BE2C (cell line): ENCODE measurements at places on chromosomes 4 and X.
A peak's percentile ranks its signal among the peaks of the same experiment; 100 is the strongest.

DNA sequence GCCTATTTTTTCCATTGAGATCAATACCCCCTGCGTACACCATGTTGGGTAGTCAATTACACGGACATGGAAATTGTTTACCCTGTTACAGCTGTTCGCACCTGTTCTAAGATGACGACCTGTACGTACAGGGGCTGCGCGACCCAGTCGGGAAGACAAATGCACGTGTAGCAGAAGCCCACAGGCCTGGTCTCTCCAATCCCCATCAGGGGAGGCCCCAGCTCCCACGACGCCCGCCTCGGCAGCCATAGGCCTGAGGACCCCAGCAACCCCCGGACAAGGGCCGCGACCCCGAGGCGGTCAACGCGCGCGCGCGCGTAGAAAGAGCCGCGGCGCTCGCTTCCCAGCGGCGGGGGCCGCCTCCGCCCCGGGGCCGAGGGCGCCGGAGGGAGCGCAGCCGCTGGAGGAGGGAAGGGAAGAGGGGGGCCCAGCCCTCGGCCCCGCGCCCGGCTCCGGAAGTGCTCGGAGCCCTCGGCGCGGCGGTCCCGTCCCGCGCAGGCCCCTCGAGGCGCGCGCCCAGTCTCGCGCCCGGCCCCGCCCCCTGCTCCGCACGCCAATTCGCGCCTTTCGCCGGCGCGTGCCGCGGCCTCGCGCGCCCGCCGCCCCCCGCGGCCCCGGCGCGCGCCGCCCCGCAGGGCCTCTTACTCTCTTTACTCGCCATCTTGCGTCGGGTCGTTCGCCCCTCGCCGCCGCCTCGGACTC, 618 bp downstream of the RBBP7 start:
- DNase-seq = peak; percentile 54

DNA sequence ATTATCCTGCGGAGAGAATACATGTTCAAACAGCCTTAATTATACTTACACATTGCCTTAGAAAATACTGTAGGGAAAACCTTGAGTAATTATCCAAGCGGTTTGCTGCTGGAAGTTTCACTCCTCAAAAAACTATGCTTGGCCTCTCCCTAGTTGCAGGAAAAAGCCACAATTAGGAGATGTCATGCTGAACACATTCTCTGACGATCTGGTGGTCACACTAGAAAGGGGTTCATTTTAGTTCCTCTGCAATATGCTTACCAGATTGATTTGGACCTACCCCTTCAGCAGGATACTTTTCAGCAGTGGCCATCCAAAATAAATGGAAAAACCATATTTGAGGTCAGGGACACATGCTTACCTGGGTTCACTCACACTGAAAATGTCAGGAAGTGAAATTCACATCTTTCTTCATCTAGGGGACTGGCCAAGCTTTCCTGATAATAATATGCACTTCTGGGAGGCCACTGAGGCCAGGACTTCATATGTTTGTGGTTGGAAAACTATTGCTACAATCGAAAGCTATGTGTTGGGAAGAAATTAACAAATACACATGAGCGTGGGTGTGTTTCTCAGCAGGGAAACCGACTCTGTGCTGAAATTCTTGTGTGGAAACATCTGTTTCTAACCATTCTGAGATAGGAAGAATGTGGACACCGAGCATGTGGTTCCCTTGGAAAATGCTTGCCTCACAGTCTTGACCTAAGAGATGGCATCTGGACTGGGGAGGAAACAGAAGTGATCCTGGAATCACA, 68.8 kb downstream of the ATXN3L start:
- DNase-seq = no peak

- no peak for DNase-seq
Measured at GRCh38 chr4:22984390-22984789, 291.7 kb downstream of the GBA3 start.

DNA sequence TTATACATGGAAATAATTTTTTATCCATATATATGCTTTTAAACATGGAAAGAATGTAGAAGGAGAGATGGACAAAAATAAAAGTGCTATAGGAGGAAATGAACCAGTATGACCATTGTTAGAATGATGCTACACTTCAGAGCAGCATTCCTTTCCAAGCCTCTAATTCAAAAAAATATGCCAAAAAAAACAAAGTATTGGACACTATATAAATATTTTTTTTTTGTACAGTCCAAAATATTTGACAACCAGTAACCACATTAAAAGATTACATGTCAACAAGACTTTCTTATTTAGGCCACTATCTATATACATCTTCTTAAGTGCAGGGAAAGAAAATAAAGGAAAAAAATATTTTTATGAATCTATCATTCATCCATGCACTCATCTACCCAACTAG, 198.6 kb downstream of the LRBA start:
- no peak for DNase-seq

DNA sequence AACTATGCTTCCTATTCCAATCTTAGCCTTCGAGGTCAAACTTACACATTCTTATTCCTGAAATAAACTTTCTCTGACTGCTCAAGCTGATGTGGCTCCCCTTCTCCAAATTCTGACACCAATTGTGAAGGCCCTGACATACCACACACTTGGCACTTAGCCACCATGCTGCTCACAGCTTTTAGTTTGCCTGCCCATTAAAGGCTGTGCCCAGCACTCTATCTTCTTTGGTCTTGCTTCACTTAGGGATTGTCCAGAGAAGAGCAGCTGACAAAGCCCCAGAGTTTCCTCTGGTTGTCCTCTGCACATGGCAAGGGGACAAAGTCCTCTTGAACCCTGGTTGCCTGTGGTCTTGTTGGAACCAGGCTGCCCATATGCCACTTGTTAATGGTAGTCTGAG, 126.1 kb downstream of the ARHGEF9 start:
- no peak for DNase-seq

GRCh38 chr4:17194586-17194985, 296.1 kb upstream of the LDB2 start:
- DNase-seq = no peak

- DNase-seq = peak; percentile 87
Measured at GRCh38 chrX:53441531-53442321, 7.6 kb upstream of the HSD17B10 start.

- DNase-seq = peak; percentile 64
Measured at GRCh38 chr4:86594559-86595425, 677 bp downstream of the PTPN13 start.

DNA sequence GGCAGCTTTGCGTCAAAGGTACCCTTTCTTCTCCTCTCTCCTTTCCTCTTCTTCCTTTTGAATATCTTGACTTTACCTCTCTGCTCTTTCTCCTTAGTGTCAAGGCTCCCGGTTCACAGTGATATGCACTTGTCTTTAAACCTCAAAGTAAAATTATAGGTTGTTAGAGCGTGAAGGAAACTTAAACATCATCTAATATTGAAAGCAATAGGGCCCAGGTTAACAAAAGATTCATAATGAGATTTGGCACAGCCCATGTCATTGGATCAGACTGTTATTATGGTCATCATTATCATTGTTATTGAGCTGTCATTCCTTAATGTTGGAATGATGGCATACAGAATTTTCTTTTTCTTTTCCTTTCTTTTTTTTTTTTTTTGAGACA, 32.5 kb downstream of the FTHL17 start:
- no peak for DNase-seq

GRCh38 chrX:149037281-149037870, 467.7 kb downstream of the IDS start:
- no peak for DNase-seq

- no peak for DNase-seq
Measured at GRCh38 chr4:98677799-98678198, 19.4 kb upstream of the TSPAN5 start.

GRCh38 chrX:107766470-107767150, 9.0 kb downstream of the TSC22D3 start:
- DNase-seq = no peak

- DNase-seq = no peak
Measured at GRCh38 chrX:134542485-134542884, 82.5 kb downstream of the HPRT1 start.

DNA sequence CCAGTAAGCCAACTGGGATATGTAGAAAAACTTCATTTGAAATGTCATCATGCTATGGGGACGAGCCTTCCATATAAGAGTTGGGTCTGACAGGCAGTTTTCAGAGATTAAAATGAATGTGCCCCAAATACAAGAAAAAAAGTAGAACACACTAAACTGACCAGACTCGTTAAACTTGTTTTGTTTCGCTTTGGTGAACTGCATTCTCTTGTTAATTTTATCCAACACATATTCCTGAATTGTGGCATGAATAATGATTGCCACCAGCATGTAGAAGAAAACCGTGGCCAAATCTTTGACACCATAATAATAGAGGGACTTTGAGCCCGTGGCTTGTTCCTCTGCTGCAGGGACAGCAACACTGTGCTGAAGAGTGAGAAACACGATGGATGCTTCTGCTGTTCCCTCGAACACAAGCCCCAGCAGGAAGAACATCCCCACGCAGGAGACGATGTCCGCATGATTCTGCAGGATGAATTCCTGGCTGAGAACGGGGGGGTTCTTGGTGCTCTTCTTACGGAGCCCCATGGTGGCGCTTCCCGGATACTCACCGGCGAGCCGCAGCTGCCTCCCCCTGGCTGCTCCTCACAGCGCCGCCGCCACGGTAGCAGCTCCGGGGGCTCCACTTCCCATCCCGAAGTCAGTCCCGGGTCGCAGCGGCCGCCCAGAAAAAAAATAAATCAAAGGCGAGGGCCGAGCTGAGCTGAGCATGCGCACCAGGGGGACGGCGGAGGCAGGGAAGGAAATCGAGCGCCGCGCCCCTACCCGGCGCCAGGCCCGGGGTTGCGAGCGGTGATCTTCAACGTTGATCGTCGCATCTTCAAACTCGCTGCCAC, at the start of gene TRAM1L1:
TSS of gene TRAM1L1 (minus strand) at position 711 of the 836 bp plus-strand sequence. CDS start at position 528, 183 bp downstream.
- DNase-seq = peak; percentile 92

GRCh38 chrX:154751669-154752271, 893 bp upstream of the GAB3 start:
- DNase-seq = no peak

DNA sequence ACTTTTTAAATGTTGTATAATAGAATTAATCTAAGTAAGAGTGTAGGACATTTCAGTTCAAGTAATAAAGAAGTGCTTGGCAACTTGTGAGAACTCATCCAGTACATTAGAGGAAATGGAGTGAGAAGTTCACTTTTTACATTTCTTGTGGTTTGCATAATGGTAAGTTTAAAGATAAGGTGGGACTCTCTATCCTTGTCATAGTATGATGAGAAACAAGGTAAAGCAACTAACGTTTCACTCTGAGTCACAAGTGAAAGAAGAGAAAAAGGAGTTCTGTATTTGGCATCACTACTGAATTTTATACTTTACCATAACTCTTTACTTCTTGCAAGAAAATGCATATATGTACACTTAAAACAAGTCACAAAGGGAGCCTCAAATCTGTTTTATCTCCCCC, 219.4 kb downstream of the SLC4A4 start:
- no peak for DNase-seq

DNA sequence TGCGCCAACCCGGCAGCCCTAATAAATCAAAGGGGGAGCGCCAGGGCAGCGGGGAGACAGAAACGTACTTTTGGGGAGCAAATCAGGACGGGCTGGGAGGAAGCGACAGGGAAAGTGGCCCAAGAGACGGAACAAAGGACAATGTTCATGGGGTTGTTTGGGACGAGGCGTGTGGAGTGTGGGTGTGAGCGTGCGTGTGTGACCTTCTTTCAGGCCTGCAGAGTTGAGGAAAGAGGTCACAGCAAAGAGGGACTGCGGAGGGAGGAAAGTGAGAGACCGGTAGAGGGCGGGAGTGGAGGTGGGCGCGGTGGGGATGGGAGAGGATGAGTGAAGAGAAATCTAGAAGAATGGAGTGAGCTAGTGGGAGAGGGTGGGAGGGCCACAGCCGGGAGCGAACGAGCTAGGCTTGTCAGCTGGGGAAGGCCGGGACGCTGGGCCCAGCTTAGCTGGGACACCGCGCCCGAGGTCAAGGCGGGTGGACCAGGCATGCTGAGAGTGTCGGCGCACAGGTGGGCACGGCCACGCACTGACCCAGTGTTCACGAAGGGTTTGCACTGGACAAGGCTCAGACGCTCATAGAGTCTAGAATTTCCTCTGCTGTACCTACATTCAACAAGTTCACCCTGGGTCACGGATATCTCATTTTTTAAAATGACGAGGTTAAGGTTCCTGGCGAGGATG, 14.7 kb upstream of the PITX2 start:
- no peak for DNase-seq

- DNase-seq = no peak
Measured at GRCh38 chr4:128424527-128425497, 137.2 kb upstream of the PGRMC2 start.

- no peak for DNase-seq
Measured at GRCh38 chrX:134541906-134542305, 81.9 kb downstream of the HPRT1 start.
